ENCODE measurements at places on chromosomes 3 and 15.

DNA sequence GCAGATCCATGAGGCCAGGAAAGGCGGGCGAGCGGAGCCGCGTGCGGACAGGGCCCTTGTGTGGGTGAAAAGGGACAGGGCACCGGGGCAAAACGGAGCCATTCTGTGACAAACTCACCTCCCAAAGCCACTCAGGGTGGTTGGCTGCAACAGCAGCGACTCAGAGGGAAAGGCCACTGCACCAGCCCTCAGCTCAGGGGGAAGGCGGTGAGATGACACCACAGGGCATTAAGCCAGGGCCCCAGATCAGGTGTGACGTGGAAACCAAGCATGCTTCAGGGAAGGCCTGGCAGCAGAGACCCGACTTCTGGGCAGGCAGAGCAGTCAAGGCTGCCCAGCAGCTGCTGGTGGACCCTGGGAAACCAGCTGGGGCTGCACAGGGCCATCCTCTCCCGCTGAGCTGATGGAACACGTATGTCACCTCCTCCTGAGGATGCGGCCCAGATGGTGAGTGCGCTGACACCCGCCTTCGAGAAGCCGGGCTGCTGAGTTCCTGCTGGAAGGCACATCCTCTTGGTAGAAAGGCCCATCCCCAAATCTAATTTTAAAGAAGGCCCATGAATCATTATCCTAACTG, 82.3 kb downstream of the CHSY1 start:
- DNase-seq, result peak; percentile 49

GRCh38 chr3:46861605-46862368, 1.5 kb downstream of the MYL3 start:
- no peak for DNase-seq

DNA sequence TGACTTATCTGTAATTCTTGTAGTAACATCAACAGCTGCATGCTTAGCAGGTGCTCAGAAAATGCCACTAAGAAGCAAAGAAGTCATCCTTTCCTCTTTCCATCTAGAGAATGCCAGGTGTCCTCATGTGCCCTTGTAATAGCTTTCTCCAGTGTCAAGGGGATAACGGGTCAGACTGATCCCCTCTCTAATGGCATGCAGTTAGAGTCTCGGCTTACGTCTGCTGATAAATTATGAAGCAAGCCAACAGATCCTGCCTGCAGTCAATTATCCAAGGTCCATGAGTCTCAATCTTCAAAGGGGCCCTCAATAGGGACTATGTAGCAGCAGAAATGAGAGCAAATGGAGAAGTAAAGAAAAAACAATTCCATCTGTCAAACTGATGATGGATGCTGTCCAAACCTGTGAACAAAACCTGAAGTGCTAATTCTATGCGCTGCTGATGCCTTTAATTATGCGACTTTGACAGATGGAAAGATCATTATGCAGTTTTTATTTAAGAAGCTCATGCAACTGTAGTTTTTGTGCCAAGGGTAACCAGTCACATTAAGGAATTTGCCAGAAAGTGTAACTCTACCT, 162.8 kb upstream of the PEX5L start:
- DNase-seq, result no peak

GRCh38 chr3:58260261-58260731, 22.7 kb downstream of the ABHD6 start:
- DNase-seq, result peak; percentile 78

- DNase-seq, result peak; percentile 92
Observed at GRCh38 chr3:141302364-141303141, 65.8 kb upstream of the ZBTB38 start.

DNA sequence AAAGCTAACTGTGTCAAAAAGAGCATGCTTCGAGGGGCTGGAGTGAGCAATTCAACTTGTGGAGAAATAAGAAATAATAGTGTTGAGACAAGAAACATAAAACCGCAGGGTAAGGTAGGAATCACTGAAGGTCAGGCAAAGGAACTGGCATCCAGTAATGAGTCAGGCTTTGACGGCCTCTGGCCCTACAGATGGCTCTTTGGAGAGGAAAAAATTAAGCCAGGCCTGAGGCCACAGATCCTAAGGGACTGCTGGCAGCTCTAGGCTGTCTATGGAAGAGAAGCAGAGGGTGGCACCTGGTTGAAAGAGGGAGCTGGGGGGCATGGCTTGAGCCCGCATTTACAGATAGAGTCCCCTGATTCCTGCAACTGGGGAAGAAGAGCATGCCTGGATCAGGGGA, 28.6 kb upstream of the ZSCAN2 start:
- peak; percentile 25 for DNase-seq

GRCh38 chr3:8813411-8813810, 44.0 kb upstream of the OXTR start:
- DNase-seq, result no peak

DNA sequence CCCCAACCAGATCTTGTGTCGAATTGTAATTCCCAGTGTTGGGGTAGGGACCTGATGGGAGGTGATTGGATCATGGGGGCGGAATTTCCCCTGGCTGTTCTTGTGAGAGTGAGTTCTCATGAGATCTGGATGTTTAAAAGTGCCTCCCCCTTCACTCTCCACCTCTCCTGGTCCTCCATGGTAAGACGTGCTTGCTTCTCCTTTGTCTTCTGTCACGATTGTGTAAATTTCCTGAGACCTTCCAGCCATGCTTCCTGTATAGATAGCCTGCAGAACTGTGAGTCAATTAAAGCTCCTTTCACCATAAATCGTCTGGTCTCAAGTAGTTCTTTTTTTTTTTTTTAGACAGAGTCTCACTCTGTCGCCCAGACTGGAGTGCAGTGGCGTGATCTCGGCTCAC, 42.3 kb downstream of the NR1D2 start:
- DNase-seq, result no peak

- no peak for DNase-seq
Observed at GRCh38 chr15:43968551-43968950, 141.7 kb downstream of the WDR76 start.

GRCh38 chr3:105598042-105598796, 231.5 kb downstream of the ALCAM start:
- peak; percentile 98 for DNase-seq

- DNase-seq, result no peak
Observed at GRCh38 chr3:174303907-174304560, 555.1 kb upstream of the NAALADL2 start.

GRCh38 chr3:39067286-39067685, 15.5 kb downstream of the WDR48 start:
- DNase-seq, result no peak

- DNase-seq, result no peak
Observed at GRCh38 chr3:58084166-58084565, 75.9 kb downstream of the FLNB start.

GRCh38 chr3:17181413-17181907, 296.7 kb downstream of the PLCL2 start:
- DNase-seq, result no peak

DNA sequence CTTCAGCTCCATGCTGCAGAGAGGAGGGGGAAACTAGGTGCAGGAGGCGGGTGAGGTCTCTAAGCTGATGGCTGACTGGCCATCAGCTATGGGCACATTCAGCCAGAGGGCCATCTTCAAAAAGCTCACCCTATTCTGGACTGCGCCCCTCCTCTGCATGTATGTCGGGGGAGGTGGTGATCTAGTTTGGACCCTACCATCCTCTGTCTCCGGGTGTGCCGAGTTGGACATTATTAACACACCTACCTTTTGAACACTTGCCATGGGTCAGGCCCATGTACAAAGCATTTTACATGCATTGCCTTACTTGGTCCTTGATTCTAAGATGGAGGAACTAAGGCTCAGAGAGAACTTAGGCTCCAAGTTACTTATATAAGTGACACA, 1.4 kb downstream of the NISCH start:
- DNase-seq, result no peak

DNA sequence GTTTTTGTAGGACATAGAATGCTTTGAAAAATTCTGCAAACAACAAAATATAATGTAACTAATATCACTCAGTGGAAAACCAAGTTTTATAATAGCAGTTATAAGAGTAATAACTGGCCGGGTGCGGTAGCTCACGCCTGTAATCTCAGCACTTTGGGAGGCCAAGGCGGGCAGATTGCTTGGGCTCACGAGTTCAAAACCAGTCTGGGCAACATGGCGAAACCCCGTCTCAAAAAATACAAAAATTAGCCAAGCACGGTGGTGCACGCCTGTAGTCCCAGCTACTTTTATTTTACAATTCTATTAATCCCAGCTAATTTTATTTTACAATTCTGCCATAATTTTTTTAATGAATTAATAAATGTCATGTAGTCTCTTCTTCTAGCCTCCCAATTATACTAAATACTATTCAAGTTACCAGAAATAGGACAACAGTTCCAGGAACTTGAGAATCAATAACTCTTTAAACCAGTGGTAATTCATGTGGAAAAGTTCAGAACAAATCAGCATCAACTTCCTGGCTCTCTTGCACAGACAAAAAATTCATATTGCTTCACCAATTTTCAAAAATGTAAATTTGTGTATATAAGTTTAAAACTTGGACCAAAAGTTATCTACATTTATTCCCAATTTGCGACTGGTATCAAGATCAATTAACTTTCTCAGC, 2.2 kb downstream of the DENND4A start:
- DNase-seq, result no peak

GRCh38 chr15:43429687-43430086, 58.8 kb downstream of the TUBGCP4 start:
- no peak for DNase-seq

DNA sequence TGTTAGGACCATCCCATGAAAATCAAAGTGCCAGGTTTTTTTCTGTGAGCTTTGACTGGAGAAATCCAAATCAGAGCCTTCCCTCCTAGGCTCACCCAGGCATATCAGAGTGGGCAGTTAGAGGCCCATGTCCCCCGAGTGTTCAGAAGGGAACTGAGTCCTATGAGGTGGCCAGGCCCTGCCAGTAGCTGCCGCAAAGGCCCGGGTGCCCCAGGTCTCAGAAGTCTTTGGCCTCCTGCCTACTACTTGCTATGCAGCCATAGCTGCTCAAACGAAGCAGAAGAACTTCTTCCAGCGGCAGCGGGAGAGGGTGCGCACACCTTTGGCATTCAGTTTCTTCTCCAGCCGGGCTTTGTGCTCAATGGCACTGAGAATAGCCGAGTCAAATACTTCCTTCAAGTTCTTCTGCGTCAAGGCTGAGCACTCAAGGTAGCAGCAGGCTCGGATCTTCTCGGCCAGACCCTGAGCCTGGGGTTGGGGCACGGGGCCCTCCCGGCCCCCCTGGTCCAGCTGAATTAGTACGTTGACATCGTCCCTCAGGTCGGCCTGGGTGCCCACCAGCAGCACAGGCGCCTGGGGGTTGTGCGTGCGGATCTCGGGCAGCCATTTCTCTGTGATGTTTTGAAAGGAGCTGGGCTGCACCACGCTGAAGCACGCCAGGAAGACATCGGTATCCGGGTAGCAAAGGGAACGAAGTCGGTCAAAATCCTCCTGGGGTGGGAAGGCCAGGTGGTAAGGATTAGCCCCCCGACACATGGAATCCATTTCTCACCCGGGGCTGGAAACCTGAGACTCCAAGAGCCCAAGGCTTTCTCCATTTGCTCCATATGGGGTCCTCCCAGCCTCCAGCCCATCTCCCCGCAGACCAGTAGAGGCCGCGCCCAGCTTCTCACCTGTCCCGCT, 992 bp downstream of the RHOV start:
- no peak for DNase-seq

DNA sequence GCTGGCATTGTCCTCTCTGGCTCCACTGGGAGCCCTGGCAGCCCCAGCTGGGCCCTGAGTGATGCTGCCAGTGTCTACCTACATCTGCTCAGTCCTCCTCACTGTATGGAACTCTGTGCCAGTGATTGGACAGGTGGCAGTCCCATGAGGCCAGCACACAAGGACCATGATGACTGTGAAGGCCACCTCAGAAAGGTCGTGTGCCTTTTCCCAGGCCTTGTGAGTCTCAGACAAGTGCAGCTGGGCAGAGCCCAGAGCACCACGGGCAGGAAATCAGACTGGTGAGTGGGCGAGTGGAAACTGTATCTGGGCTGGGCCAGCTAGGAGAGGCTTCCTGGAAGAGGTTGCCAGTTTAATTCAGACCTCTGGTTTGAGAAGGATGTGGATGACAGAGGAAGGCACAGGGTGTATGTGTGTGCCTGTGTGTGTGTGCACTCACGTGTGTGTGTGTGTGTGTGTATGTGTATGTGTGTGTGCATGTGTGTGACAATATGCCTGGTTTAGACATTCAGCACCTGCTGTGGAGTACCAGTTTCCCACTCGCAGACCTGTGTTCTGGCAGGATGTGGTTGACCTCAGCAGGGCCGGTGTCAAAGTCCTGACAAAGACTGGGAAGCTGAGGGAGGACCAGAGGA, 7.0 kb downstream of the MAPKAPK3 start:
- peak; percentile 28 for DNase-seq

DNA sequence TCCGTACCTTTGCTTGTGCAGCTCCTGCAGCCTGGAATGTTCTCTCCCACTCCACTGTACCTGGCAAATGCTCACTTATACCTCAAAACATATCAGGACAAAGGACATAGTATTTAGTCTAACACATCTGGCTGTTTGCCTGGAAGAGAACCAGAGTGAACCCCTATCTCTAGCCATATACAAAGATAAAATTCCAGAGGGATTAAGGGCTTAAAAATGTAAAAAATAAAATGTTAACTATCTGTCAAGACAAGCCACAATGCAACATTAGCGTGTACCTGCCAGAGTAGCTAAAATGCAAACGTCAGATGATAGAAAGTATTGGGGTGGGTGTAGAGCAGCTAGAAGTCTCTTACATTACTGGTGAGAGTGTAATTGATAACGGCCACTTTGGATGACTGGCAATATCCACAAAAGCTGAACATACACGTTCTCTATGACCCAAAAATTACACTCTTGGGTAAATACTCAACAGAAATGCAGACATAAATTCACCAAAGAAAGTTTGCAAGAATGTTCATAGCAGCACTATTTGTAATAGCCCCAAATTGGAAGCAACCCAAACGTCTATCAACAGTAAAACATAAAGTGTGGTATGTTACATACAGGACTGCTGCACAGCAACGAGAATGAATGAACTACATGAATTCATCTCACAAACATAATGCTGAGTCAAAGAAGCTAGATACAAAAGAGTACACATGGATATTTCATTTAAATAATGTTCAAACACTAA, 18.2 kb upstream of the ADPGK start:
- no peak for DNase-seq

DNA sequence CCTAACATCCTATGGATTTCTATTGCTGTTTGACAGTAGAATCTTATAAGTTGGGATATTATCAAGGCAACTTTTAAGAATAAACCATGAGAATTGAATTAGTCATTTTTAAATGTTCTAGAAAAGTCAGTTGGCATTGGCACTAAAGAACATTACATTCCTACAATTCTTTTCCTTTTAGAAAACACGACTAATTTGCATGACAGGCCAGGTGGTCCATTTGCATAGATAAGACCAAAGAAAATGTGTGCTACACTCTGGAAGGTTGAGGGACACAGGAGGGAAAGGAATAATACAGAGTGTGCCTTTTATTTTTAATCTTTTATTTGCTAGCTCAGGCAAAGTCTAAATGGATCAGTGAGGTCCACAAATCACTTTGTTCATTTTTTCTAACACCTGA, 962.3 kb downstream of the EPHA3 start:
- no peak for DNase-seq
